ENCODE measurements at places on chromosomes 12 and 14.

- no peak for DNase-seq
Observed at GRCh38 chr12:4031703-4032291, 158.6 kb upstream of the PARP11 start.

- DNase-seq = no peak
Observed at GRCh38 chr14:74569387-74569786, 42.6 kb downstream of the LTBP2 start.

DNA sequence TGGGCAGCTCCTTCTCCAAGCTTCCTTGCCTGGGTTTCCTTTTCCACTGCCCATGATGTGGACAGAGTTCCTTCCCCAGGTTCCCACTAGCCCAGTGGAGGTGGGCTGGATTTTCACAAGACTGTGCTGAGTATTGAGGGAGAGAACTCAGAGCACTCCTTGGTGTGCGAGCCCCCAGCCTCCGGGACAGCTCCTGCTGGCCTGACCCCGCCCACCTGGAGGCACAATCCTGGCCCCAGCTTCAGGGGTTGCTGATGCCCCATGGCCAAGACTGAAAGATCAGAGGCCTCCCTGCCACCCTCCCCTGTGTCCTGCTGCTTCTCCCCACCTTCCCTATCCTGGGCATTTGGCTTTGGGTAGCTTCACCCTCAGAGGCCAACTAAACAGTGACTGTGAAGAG is 7.7 kb downstream of the KCNH3 start:
- no peak for DNase-seq

DNA sequence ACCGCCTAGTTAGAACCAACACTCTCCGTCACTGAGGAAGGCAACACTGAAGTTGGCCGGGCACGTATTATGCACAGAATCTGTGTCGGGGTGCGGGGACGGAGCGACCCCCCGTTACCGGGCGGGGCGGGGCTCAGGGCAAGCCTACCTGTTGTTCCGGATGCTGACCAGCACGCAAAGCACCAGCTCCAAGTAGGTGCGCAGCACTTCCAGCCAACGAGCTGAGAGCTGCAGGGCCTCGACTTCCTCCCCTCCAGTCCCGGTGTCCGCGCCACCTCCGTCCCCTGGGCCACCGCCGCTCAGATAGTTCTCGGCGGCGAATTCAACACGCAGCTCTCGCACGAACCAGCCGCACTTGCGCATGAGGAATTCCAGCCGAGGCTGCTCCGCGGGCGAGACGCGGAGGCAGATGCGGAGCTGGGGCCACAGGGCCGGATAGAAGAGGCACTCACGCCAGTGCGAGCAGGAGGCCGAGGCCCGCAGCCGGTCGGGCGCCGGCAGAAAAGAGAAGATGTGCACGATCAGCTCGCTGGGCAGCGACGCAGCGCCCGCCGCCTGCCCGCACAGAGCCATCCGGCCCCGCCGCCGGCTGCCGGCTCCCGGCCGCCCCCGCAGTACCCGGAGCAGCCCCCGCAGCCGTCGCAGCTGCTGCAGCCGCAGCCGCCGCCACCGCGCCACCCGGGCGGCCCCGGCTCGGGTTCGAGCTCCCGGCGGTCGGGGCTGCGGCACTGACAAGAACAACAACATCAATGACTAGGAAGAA is 636 bp downstream of the FBXO33 start:
- no peak for DNase-seq
